Ovary (tissue), 10 donors: ENCODE measurements at places on chromosomes 2 and 18. TPM values are rescaled to one million over a fixed set of nuclear protein-coding genes. Genes with fewer than 3 reads are reported as not detected.

- DNase-seq: no peak
- no peak overlapping the region for H3K4me3 ChIP-seq
- no peaks in the 10 kb centered on the region for H3K4me1 ChIP-seq
- no peaks in the 10 kb centered on the region for H3K36me3 ChIP-seq
- H3K27me3 ChIP-seq: no peaks in the 10 kb centered on the region
- no peak overlapping the region for H3K27ac ChIP-seq
These were observed 168.9 kb upstream of the EPC2 start for GRCh38 chr2:148475626-148476025.

DNA sequence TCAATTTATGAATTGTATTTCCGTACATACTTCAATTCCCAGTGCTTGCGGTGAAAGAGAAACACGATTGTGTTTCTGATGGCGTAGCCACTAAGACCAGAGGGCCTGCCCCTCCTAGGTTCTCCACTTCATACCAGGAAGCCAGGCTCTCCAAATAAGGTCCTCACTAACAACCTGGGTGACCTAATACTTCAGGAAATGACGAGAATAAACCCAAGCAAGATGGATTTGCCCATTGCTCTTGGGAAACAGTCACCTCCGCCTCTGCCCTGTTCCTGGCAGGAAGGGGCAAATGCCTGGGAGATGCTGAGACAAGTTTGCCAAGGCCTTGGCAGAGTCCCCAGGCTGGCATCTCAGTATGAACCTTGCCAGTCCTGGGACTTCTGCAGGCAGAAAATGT is 41.8 kb downstream of the TTC32 start:
- H3K4me1 ChIP-seq: peaks cover 2% of the 10 kb centered on the region
- H3K4me3 ChIP-seq: no peak overlapping the region
- no peak for DNase-seq
- no peaks in the 10 kb centered on the region for H3K36me3 ChIP-seq
- H3K27me3 ChIP-seq: no peaks in the 10 kb centered on the region
- H3K27ac ChIP-seq: no peak overlapping the region

- DNase-seq: no peak
- no peaks in the 10 kb centered on the region for H3K4me1 ChIP-seq
- no peak overlapping the region for H3K4me3 ChIP-seq
- no peak overlapping the region for H3K27ac ChIP-seq
- H3K36me3 ChIP-seq: no peaks in the 10 kb centered on the region
- no peaks in the 10 kb centered on the region for H3K27me3 ChIP-seq
These were observed 73.9 kb downstream of the KYNU start for GRCh38 chr2:142951190-142952007.

DNA sequence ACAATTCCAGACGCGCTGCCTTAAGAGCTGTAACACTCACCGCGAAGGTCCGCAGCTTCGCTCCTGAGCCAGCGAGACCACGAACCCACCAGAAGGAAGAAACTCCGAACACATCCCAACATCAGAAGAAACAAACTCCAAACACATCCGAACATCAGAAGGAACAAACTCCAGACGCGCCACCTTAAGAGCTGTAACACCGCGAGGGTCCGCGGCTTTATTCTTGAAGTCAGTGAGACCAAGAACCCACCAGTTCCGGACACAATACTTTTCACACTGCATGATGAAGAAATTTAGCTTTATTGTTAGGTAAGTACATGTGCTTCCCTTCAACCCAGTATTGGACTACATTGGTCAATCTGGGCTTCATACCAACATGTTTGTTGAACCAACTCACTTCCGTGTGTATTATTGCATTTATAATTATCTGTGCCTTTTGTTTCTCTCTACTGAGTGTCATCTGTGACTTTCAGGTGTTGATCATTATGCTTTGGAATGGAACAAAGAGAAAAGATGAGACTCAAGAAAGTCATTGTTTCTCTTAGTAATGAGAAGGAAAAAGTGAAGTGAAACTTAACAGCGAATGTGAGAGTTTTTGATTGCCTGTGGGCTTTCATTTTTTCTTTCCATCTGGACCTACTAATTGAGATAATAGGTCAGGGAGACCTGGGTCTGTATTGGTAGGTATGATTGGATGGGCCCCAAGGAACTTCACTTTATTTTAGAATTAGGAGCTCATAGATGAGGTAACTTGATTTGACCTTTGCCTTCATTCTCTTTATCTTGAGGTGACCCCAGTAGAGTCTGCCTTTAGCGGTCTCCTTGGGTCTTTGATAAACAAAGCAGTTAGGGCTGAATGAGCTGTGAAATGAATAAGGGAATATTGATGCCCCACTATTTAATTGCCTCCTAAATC is 76.1 kb upstream of the CAVIN2 start:
- no peaks in the 10 kb centered on the region for H3K36me3 ChIP-seq
- no peak for DNase-seq
- no peak overlapping the region for H3K4me3 ChIP-seq
- H3K27me3 ChIP-seq: no peaks in the 10 kb centered on the region
- peaks cover under 1% of the 10 kb centered on the region for H3K4me1 ChIP-seq

DNA sequence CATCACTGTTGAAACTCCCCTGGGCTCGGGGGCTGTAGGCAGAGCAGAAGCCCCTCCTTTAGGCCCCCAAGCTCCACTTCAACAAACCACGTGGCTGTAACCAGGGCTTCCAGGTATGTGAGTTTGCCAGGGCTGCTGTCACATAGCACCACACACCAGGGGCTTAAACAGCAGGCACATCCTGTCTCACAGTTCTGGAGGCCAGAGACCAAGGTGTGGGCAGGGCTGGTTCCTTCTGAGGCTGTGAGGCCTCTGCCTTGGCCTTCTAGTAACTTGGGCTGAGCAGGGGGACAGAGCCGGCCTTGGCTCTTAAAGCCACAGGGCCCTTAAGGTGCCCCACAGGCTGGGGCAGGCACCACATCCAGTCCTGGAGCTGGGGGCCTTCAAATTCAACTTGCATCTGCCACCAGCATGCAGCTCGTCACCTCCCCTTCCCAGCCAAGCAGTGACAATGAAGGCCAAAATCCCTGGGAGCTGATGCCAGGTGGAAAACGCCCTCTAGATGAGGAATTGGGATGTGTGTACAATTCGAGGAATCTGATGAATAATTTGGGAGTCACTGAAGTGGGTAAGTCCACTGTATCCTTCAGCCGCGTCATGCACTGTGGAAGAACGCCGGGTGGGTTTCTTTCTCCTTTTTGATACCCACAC is 104.2 kb upstream of the ODC1 start:
- no peak overlapping the region for H3K27ac ChIP-seq
- no peak overlapping the region for H3K4me3 ChIP-seq
- no peaks in the 10 kb centered on the region for H3K4me1 ChIP-seq
- no peaks in the 10 kb centered on the region for H3K27me3 ChIP-seq
- no peak for DNase-seq

GRCh38 chr18:72965616-72966015 is 97.8 kb upstream of the NETO1 start:
- no peak overlapping the region for H3K27ac ChIP-seq
- no peaks in the 10 kb centered on the region for H3K36me3 ChIP-seq
- no peak overlapping the region for H3K4me3 ChIP-seq
- no peaks in the 10 kb centered on the region for H3K27me3 ChIP-seq
- H3K4me1 ChIP-seq: no peaks in the 10 kb centered on the region

GRCh38 chr2:185823773-185824172 is 85.2 kb downstream of the FSIP2 start:
- no peaks in the 10 kb centered on the region for H3K36me3 ChIP-seq
- DNase-seq: no peak
- no peaks in the 10 kb centered on the region for H3K27me3 ChIP-seq
- H3K4me3 ChIP-seq: no peak overlapping the region
- H3K27ac ChIP-seq: no peak overlapping the region
- no peaks in the 10 kb centered on the region for H3K4me1 ChIP-seq

DNA sequence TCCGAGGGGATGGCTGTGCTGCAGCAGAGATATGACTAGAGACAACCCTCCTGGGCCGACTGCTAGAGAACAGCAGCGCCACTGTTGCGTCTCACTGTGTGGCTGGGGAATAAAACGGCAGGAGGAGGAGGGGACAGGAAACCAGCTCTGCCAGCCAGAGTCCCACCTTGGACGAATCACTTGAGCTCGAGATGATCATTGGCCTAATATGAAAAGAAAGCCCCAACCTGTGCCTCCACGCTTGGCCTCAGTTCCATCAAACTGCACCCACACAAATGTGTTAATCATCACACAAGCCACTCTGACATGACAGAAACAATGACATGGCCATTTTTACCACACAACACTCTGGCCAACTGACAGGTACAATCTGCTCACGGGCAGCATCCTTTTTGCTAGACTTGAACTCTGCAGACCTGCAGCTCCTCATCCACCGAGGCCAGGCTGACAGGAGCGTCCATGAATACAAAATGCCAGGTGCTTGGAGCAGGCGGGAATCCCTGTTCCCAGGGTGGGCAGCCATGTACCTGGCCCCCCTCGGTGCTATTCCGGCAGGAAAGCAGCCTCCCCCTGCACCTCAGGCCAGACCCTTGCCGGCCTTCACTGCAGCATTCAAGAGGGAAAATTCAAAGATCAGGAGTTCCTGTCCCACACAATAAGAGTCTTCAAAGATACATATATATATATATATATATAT is 52.3 kb downstream of the PARD6G start:
- peaks cover 9% of the 10 kb centered on the region for H3K4me1 ChIP-seq
- H3K36me3 ChIP-seq: no peaks in the 10 kb centered on the region
- H3K4me3 ChIP-seq: no peak overlapping the region
- no peak overlapping the region for H3K27ac ChIP-seq

- H3K27ac ChIP-seq: no peak overlapping the region
- no peak for DNase-seq
- H3K36me3 ChIP-seq: no peaks in the 10 kb centered on the region
- no peak overlapping the region for H3K4me3 ChIP-seq
These were observed 164.5 kb downstream of the RBM43 start for GRCh38 chr2:151097128-151097527.

- no peaks in the 10 kb centered on the region for H3K36me3 ChIP-seq
- H3K27ac ChIP-seq: no peak overlapping the region
- no peaks in the 10 kb centered on the region for H3K27me3 ChIP-seq
- no peak overlapping the region for H3K4me3 ChIP-seq
- DNase-seq: no peak
These were observed 197.6 kb upstream of the HNRNPA3 start for GRCh38 chr2:177014946-177015345.

- no peak for DNase-seq
- H3K36me3 ChIP-seq: no peaks in the 10 kb centered on the region
- peaks cover 5% of the 10 kb centered on the region for H3K4me1 ChIP-seq
- H3K27me3 ChIP-seq: no peaks in the 10 kb centered on the region
- peak overlapping the region; percentile 11 for H3K27ac ChIP-seq
- no peak overlapping the region for H3K4me3 ChIP-seq
These were observed 675.0 kb downstream of the IRS1 start for GRCh38 chr2:226124548-226125011.

DNA sequence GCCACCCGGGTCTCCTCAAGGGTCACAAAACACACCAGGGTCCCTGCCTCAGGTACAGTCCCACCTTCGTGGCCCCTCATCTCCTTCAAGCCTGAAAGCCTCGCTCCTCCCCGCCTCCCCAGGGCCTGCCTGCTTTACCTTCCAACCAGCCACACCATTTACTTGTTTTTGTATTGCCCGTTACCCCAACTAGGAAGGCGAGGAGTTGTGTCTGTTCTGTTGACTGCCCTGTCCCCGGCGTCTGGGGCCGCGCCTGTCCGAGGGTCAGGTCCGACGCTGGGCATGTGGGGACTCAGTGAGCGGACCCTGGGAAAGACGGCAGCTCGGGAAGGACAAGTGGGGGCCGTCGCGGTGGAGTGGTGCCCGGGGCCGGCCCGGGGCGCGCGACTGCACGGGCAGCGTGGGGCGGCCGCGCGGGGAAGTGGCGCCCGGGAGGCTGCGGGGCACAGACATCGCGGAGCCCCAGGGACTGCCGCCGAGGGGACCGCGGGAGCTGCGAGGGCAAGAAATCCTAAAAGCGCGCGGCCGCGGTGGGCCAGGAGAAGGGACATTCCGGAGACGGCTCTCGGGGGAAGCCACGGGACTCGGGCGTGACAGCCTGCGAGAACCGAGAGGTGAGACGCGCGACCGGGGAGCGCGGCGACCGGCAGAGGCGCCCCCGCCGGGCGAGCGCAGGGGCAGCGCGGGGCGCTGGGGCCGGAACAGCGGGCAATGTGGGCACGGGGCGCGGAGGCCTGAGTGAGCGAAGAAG is 797 bp upstream of the GRHL1 start:
- DNase-seq: no peak
- H3K4me1 ChIP-seq: no peaks in the 10 kb centered on the region
- no peaks in the 10 kb centered on the region for H3K27me3 ChIP-seq
- H3K36me3 ChIP-seq: no peaks in the 10 kb centered on the region
- H3K4me3 ChIP-seq: peak overlapping the region; percentile 58

DNA sequence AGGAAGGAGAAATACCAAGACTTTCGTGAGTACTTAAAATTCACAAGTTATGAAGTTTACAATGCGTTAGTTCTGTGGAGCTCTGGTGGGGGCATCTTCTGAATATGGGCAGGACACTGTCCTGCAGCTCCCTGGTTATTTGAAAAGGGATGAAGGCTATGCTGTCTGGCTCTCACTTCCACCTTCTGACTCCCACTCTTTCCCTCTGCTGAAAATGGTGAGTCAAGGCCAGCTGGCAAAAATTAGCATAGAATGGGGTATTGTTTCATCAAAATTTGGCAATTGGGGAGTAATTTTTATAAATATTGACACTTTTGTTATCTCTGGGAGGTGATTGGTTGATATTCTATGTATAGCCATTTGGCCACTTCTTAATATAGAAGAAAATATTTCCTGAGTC is 177.4 kb downstream of the PARD3B start:
- no peak overlapping the region for H3K4me3 ChIP-seq
- no peak for DNase-seq
- H3K36me3 ChIP-seq: no peaks in the 10 kb centered on the region

DNA sequence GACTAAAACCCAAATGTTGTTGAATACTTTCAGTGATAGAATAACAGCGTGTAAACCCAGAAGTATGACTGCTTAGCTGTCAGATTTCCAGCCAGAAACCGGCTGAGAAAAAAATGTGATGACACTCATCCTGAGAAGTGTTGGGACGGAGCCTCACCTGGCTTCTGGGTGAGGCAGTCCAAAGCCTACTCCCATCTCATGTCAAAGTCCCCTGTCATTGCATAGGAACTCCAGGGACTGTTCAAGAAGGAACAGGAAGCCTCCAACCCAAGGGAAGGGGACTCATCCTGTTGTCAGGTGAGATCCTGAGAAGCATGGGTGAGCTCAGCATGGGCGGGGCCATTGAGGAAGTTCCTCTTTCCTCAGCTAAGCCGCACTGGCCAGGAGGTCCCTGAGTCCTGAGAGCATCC is 11.3 kb upstream of the CHRNA1 start:
- no peaks in the 10 kb centered on the region for H3K36me3 ChIP-seq
- H3K27me3 ChIP-seq: no peaks in the 10 kb centered on the region
- no peak overlapping the region for H3K4me3 ChIP-seq
- DNase-seq: no peak

DNA sequence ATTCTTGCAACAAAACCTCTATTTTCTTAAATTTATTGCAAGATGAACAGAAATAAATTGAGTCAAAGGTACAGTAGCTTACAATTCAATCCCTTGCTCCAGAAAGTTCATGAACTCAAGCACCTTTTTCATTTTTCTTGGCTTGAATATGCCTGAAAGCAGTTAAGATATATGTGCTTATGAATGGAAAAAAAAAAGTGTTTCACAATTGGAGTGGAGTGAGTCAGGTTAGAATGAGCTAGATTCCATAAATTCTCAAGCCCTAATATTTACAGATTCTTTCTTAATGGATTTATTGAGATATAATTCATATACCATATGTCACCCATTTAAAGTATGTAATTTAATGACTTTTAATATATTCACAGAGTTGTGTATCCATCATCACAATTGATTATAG is 39.6 kb upstream of the NEMP2 start:
- H3K27ac ChIP-seq: no peak overlapping the region
- no peak for DNase-seq
- H3K36me3 ChIP-seq: no peaks in the 10 kb centered on the region

The CCDC85A gene
- 1.4 TPM for total RNA-seq

The ARL5A gene
- total RNA-seq: 41.4 TPM

The MTERF4 gene
- total RNA-seq: 33.0 TPM

The KCTD18 gene
- 11.3 TPM for total RNA-seq

The PECR gene
- total RNA-seq: 7.0 TPM

The ACOXL gene
- 0.23 TPM for total RNA-seq
